Stimulated activated CD4-positive, alpha-beta T cell treated with anti-CD3 and anti-CD28 coated beads, TNF-alpha, amount 100 ng/mL, for 24 hours (primary cell): ENCODE measurements at places on chromosomes 7 and 10.

DNA sequence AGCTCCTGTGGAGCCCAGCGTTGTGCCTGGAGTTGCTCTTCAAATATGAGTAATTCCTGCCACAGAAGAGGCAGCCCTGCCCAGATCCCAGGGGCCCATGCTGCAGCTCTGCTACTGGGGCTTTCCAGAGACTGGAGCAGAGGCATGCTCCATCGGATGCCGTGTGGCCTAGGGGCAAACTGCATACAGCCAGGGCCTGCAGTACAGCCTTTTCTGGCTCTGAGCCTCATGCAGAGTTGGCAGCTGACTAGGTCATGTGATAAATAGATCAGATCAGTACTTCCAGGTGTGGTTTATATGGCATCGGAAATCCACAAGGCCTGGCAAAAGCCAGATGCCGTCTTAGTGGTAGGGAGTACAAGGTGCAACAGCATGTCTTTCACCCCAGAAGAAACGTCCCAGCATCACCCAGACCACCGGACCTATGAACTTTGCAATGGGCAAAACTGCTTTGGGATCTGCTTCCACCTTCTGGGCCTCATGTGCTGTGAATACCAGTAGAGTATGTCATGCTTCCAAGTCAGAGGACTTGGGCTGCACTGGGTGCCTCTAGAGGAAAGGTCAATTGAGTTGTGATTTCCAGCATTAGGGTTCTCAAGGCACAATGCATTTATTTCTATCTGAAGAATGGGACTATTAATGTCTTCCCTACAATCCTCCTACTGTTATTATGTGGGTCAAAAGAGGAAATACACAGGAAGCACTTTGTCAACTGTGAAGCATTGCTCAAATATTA is 250.7 kb upstream of the ZNF32 start:
- no peak for DNase-seq

- DNase-seq = no peak
These were observed 537.6 kb downstream of the LRMDA start for GRCh38 chr10:75969031-75969430.

GRCh38 chr10:43057231-43057711 is 19.6 kb upstream of the RET start:
- no peak for DNase-seq

GRCh38 chr7:145919712-145920111 is 196.9 kb upstream of the CNTNAP2 start:
- no peak for DNase-seq

DNA sequence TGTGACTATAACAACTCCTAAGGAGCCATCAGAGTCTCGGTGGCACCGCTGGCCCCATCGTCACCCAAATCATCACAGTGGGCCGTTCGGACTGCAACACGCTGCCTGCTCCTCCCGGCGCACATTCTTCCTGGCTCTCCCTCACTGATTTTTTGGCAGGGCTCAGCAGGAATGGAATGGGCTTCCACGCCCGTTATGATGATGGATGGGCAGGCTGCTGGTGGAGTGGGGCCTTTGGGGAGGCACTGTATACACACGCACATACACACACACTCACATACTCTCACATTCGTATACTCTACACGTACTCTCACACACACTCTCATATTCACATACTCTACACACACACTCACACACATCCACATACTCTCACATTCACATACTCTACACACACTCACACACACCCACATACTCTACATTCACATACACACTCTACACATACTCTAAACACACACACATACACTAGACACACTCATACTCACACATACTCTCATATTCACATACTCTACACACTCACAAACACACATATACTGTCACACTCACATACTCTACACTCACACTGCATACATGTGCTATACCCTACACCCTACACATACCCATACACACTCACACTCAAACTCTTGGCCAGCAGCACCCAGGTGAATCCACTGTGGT is 99.8 kb downstream of the KCNMA1 start:
- no peak for DNase-seq

DNA sequence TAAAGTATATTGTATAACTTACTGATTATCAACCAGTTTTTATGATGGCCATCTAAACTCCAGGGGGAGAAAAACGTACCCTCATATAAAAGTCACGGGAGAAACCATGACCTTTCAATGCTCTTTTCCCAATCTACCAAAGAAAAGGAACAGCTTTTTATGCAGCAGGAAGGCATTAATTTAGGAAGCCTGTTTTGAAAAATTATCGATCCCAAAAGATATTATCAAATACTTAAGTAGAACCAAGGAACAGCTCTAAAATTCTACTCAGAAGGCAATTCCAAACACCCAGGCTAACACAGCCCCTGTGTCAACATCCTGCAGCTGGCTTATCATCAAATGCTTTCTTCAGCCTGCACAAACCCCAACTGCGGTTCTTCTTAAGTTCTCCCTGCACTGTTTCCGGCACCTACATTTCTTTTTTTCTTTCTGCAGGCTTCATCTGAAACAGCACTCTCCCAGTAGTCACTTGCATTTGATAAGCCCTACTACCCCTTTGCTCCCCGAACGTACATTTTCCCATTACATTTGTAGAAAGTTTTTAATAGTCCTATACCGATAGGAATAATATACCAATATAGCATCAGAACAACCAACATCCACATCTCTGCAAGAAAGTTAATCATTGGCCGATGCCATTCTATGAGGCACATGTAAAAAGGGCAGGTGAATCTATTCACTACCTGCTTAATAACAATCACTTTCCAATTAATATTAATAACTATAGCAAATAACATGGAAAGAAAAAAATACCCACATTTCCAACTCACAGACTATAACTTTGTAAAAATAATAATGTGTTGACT is 47.9 kb downstream of the PIP4K2A start:
- no peak for DNase-seq

GRCh38 chr7:30301751-30302150 is 17.4 kb downstream of the ZNRF2 start:
- DNase-seq = no peak

- DNase-seq = no peak
These were observed 1.6 kb downstream of the PRR15 start for GRCh38 chr7:29565224-29565630.

- no peak for DNase-seq
These were observed 65.0 kb upstream of the CFAP46 start for GRCh38 chr10:133007360-133007858.

- DNase-seq = no peak
These were observed 17.9 kb upstream of the DDX21 start for GRCh38 chr10:68938117-68938516.

DNA sequence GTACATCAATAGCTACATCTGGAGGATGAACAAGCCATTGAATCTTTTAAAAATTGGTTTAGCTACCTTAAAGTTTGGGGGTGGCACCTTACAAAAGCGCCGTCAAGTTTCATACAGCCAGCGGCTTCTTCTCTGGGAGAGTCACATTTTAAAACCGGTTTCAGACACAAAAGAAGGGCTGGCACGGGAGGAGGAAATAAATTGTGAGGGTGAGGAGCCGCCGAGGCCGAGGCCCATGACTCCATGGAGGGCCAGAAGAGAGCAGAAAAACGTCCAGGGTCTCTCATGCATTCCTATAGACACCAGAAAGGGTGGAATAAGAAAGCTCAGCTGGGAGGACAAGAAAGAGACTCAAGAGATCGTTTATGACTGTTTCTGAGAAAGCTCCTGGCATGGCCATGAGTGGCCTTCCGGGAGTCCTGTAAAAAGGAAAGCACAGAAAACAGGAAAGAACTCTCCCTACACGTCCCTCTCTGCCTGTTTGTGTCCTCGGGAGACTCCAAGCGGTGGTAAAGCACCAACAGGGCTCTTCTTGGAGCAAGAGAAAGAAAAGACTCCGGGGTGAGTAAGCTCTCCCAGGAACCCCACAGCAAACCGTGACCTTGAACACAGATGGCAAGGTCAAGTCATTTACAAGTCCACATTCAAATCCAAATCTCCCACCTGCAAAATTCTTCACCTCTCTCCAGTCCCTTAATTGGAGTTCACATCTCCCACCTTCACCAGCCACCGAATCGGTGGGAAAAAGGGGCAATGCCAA is 1.8 kb downstream of the FRAT2 start:
- DNase-seq = no peak

GRCh38 chr10:10368951-10369576 is 648.6 kb upstream of the CELF2 start:
- DNase-seq = no peak

- no peak for DNase-seq
These were observed 30.2 kb upstream of the INSIG1 start for GRCh38 chr7:155267436-155267835.
